ENCODE measurements at places on chromosomes 3 and 15.

DNA sequence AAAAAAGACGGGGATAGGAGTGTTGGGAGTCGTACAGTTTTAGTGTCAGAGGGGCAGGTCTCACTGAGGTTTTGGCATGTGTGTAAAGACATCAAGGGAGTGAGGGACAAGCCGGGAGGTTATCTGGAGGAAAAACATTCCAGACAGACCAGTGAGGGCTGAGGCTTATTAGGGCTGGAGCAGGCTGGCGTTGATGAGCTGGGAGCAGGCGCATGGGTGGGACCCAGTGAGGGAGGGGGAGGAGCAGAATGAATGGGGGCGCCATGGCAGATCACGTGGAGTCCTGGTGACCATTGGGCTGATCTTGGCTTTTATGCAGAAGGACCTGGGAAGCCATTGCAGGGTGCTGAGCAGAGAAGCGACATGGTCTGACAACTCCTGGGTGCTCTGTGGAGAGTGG is 180.2 kb downstream of the SLCO3A1 start:
- DNase-seq, result no peak

DNA sequence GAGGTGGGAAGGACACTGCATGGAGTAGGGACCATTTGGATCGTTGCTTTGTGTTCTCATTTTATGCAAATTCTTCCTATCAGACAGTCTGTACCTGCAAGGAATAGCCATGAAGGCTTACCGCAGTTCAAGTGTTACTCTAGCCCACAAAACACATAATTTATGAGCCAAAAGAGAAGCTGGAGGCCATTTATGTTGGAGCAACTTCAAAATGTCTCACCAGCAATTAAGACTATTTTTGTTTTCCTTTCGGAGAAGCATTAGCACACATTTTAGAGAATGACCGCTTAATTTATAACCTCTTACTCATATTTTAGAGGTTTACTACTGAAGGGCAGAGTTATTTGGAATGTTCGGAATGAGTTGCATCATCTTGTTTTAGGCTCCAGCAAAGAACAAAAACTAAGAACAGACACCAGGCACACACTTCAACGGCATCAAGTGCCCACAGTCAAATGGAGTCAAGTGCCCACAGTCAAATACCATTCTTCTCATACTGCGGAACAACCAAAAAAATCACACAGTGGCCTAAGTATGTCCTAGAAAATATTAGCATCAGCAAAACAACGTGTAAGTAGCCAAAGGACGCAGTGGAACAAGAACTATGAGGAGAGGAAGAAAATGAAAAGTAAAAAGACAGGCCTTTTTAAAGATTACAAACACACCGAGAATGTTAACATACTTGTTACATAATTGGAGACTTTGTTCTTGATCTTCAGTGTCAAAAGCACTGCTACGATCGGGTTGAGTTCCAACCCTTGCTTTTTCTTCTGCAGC is 17.5 kb upstream of the GOLGA8J start:
- no peak for DNase-seq

DNA sequence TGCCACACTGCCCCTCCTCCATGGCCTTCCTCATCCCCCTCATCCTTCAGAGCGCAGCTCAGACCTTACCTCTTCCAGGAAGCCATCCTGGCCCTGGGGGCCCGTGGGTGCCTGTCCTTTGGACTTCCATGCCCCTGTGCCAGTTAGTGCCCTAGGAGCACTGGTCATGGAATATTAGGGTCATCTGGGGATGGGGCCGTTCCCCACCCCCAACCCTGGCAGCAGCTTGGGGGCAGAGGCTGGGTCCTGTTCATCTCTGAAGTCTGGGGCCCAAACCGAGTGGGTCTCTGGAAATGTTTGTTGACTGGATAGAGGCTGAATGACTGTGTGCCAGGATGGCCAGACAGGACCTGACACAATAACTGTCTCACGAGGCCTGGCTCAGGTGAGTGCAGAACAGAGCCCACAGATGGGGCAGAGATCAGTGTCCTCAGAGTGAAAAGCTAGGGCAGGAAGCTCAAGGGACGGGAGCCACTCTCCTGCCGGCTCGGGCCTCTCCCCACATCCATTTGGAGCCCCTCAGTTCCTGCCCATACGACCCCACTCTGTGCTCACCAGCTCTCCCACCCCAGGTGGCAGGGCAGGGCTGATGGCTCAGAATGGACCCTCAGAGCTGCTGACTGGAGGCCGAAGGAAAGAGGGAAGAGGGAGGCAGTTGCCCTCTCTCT is 62.5 kb downstream of the TLE3 start:
- no peak for DNase-seq

GRCh38 chr3:131856171-131856570 is 178.6 kb downstream of the CPNE4 start:
- no peak for DNase-seq

- no peak for DNase-seq
These were observed 11.7 kb downstream of the EBLN2 start for GRCh38 chr3:73073091-73073707.

- DNase-seq, result no peak
These were observed 1.7 kb upstream of the PLA2G4F start for GRCh38 chr15:42157981-42158765.

GRCh38 chr3:139710212-139710611 is 32.4 kb upstream of the NMNAT3 start:
- no peak for DNase-seq

- DNase-seq, result no peak
These were observed 252 bp upstream of the ARMC8 start for GRCh38 chr3:138186803-138187295.

DNA sequence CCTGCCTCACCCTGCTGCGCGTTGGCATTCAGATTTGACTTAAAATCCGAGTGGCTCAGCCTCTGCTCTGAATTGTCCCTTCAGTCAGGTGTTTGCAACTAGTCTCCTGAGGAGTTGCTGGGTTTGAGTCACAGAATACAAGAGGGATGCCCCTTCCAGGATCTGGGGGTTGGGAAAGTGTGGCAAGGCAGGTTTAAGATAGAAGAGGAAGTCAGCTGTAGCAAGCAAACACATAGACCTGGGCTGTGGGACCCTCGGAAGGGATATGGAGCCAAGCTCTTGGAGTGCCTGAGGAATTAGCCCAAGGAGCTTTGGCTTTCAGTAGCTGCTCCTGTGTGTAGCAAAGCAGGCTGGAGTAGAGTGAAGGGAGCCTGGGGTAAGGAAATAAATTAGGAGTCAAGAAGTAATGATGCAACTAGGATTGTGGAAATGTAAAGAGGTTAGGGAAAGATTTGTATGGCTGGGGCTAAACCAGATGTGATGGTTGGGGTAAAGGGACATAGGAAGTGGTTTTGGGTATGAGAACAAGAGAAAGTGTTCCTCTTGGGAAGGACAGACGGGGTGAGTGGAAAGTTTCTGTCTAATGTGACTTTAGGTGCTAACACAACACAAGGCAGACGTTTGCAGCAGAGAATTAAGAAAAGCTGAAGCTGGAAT is 41.2 kb downstream of the RAB7A start:
- DNase-seq, result no peak

GRCh38 chr15:33168444-33168843 is 26.1 kb downstream of the FMN1 start:
- DNase-seq, result no peak

DNA sequence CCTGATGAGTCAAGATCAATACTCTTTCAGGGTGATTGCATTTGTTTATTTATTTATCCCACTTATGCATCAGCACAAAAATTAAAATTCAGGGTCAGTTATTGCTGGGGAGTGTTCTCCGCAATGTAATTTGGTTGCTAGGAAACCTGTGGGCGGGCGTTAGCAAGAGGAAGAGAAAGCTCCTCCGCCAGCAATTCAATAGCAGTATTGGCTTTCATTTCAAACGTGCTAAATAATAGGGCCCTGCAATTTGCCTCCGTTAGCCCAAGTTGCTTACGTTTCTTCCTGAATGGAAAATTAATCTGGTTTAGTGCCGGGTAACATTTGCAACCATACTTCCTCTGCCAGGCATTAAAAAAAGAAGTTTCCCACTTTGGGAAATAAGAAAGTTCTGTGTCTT is 35.5 kb upstream of the PLCL2 start:
- DNase-seq, result no peak

GRCh38 chr3:196268284-196269163 is 19.0 kb downstream of the PCYT1A start:
- DNase-seq, result no peak

DNA sequence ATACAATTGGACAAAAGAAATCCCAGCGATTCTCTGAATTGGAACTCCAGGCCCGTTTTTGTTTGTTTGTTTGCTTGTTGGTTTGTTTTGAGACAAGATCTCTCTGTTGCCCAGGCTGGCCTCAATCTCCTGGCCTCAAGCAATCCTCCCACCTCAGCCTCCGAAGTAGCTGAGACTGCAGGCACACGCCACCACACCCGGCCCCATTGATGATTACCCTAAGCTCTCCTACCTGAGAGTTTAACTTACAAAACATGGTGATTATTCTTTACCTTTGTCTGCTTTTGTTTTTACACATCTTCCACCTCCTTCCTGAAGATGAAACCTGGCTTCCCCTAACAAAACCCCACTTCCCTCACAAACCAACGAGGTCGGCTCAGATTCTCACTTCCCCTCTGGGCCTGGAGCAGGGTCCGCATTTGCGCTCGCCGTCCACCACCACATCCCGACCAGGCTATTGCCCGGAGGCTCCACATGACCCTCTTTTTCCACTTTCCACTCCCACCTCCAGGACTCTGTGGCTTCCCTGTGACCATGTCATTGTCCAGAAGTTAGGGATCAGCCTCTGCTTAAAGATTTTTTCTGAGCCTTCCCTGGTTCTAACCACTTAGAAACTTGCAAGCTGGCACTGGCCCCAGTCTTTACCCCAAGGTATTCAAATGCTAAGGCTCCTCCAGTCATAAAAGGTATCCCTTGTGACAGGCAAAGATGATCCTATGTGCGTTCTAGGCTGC is 14.8 kb downstream of the KLHL6 start:
- DNase-seq, result no peak

- DNase-seq, result no peak
These were observed 37.2 kb downstream of the SLC6A6 start for GRCh38 chr3:14439501-14440167.

GRCh38 chr3:11185564-11186317 is 31.4 kb downstream of the HRH1 start:
- DNase-seq, result no peak

- no peak for DNase-seq
These were observed 28.5 kb upstream of the TATDN2 start for GRCh38 chr3:10219737-10220136.

GRCh38 chr3:162658003-162658402 is 1161.4 kb downstream of the OTOL1 start:
- DNase-seq, result no peak

- DNase-seq, result no peak
These were observed 172.2 kb downstream of the LPP start for GRCh38 chr3:188326111-188326510.

- DNase-seq, result no peak
These were observed 10.2 kb upstream of the LACTB start for GRCh38 chr15:63111481-63111880.

GRCh38 chr15:84862214-84862975 is 22.1 kb upstream of the SLC28A1 start:
- no peak for DNase-seq

DNA sequence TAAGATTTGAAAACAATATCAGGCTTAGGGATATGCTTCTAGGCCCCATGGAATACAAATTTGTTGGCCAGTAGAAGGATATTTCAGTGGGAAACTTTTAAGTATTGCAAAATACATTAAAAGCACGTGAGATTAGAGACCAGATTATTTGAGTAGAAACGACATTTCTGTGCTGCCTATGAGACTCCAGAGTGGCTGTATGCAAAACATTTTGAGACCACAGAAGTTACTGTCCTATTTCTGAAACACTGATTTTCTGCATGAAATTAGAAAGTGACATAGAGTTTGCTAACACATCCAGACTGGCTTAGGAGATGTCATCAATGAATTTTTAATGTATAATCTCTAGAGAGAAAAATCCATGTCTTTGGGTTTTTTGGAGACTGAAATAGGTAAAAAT is 99.8 kb downstream of the KCNH8 start:
- no peak for DNase-seq

GRCh38 chr15:40956541-40956982 is 3.3 kb downstream of the CHAC1 start:
- DNase-seq, result no peak

- DNase-seq, result no peak
These were observed 66.6 kb downstream of the LINGO1 start for GRCh38 chr15:77566092-77566491.

- no peak for DNase-seq
These were observed 503.4 kb upstream of the NECTIN3 start for GRCh38 chr3:110568246-110568645.

GRCh38 chr15:90862487-90862886 is 5.9 kb upstream of the FURIN start:
- no peak for DNase-seq

GRCh38 chr15:38867556-38867955 is 302.9 kb upstream of the RASGRP1 start:
- DNase-seq, result no peak

DNA sequence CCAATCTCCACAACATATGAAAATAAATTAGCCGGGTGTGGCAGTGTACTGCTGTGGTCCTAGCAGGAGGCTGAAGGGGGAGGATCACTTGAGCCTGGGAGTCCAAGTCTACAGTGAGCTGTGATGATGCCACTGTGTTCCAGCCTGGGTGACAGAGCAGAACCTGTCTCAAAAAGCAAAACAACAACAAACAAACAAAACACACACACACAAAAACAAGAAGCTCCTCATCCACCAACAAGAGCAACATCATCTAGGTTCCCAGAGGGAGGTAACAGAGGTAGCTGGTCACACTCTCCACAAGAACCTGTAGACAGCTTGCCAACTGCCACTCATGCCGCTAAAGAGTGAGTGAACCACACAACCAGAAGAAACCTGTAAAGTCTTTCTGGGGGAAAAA is 34.8 kb downstream of the PTPN9 start:
- DNase-seq, result no peak

DNA sequence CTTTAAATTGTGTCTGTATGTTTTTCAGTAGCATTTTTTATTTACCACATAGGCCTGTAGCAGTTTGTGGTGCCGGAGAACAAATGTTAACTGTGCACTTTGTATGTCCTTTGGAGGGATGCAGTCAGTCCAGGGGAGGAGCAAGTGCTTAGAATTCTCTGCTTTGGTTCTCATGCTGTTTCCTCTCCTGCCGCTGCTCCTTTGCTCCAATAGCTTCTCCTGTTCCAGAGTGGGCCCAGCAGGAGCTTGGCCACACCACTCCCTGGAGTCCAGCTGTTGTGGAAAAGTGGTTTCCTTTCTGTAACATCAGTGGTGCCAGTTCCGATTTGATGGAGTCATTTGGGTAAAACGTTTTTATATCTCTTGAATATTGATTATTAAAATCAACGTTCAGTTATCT is 16.6 kb downstream of the TICRR start:
- no peak for DNase-seq

GRCh38 chr15:62877276-62877857 is 165.2 kb upstream of the TPM1 start:
- DNase-seq, result no peak

- no peak for DNase-seq
These were observed 56.5 kb downstream of the SEMA3G start for GRCh38 chr3:52388348-52388821.

Measured in C1 segment of cervical spinal cord (tissue), 14 donors.